Liver (tissue), 10 donors: ENCODE measurements at places on chromosomes 5 and 9. TPM values are rescaled to one million over a fixed set of nuclear protein-coding genes. Genes with fewer than 3 reads are reported as not detected.

EFNA5 gene
- total RNA-seq, result 0.50 TPM

DNAI1 gene
- total RNA-seq, result not detected

MTX3 gene
- 7.6 TPM for total RNA-seq

FUT7 gene
- total RNA-seq, result 0.37 TPM

TAF11L5 gene
- total RNA-seq, result not detected

TRIM7 gene
- 0.50 TPM for total RNA-seq

VCAN gene
- 7.8 TPM for total RNA-seq

STRBP gene
- 17.2 TPM for total RNA-seq

TMC1 gene
- not detected for total RNA-seq

INSL4 gene
- total RNA-seq, result not detected

MARCOL gene
- total RNA-seq, result not detected

SPATA31E1 gene
- not detected for total RNA-seq
